Upper lobe of right lung (tissue), 1 donor: ENCODE measurements at places on chromosomes 1 and 21. TPM values are rescaled to one million over a fixed set of nuclear protein-coding genes. Genes with fewer than 3 reads are reported as not detected.

Gene FMO3
- total RNA-seq, result 22.7 TPM

DNA sequence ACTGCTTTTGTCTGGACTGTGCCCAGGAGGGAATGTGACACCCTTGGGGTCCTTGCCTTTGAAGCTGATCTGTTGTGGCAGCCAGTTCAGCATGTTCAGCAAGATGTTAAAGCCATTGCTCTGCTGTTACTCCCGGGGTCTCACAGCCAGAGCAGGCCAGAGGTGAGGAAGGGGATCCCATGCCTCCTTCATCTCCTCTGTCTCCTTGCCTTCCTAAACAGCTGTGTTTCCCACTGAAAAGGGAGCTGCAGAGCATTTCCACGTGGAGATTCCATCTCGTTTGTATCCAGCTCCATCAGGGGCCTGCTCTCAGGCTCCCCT lies 135.8 kb upstream of the COL6A1 start:
- no peak for DNase-seq

- no peak for DNase-seq
These were observed 69.0 kb downstream of the ATP1B1 start for GRCh38 chr1:169175461-169175860.

DNA sequence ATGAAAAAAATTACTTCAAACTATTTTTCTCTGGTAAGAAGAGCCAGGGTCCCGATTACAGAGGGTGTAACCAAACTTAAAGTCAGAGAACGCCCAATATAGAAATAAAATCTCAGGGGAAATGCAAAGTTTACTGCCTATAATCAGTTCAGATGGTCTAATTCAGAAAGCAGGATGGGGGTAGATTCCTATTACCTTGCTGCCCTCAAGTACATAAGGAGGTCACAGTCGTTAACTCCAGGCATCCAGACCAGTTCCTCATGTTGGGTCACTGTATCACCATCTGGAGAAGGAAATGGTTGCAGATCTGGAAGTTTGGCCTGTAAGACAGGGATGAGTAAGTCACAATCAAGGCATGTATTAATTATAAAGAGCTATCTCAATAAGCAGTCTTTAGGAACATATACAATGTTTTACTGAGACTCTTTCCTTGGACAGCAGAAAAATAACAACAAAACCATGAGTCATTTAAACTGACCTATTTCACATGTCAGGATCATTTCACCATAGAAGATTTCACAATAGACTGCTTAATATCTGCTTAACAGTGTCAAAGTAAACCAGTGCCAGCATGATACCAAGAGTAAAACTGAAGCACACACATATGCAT lies 179.4 kb downstream of the SLC45A1 start:
- no peak for DNase-seq

- no peak for DNase-seq
These were observed 4.3 kb downstream of the REN start for GRCh38 chr1:204161609-204162493.

- DNase-seq, result no peak
These were observed 4.6 kb upstream of the NKAIN1 start for GRCh38 chr1:31244326-31244725.

GRCh38 chr1:151443846-151444782 lies 15.2 kb downstream of the POGZ start:
- no peak for DNase-seq

DNA sequence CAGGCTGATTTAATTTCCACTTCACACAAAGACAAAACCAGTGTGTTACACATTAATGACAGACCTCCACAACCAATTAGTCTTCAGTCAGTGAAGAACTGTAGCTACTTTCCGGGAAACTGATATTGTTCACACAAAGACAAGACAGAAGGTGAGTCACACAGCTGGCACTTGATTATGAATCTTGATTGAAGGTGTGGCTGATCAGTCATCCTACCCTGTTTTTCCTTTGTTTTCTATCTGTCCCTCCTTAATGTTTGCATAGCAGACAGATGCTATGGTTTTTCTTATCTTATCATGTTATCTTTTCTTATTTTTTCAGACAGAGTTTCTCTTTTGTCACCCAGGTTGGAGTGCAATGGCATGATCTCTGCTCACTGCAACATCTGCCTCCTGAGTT lies 185.1 kb upstream of the GREM2 start:
- no peak for DNase-seq

DNA sequence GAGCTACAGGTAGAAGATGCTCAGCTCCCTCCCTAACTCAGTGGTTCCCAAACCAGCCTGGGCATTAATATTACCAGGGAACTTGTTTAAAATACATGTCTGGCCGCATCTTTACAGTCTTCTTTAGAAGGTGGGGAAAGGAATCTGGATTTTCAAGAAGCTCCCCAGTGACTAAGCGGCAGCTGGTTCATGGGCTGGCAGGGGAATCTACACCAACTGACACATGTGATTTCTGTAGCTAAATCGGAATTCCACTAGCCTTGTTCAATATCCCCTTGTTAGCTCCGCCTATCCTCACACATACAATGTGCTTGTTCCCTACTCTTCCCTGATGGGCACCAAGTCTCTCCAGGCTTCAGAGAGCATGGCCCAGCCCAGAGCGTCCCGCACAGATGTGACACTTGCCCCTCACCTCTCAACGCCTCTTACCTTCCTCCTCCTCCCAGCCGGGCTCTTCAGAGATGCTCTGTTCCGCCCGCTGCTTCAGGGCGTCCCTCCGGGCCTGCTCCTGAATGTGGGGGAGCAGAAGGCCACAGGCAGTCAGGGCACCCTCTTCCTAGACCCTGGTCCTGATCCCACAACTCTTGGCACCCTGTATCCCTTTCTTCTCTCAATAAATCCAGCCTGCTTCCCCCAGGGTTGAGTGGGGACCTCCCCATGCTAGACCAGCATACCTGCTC lies 15.3 kb downstream of the TSSK3 start:
- DNase-seq, result no peak

DNA sequence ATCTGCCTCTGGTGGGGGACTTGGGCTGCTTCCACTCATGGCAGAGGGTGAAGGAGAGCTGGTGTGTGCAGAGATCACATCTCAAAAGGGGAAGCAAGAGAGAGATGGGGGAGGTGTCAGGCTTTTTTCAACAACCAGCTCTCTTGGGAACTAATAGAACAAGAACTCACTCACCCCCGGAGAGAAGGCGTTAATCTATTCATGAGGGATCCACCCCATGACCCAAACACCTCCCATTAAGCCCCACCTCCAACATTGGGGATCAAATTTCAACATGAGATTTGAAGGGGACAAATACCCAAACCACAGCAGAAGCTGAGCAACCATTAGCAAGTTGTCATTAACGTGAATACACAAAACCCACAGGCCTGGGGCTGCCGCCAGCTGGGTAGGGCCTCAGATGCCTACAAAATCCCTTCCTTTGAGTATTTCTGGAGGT lies 12.0 kb upstream of the VWA5B1 start:
- no peak for DNase-seq

GRCh38 chr1:95257758-95258157 lies 23.7 kb downstream of the RWDD3 start:
- DNase-seq, result no peak

- DNase-seq, result no peak
These were observed 7.6 kb downstream of the SLC25A24 start for GRCh38 chr1:108192581-108192980.
